Activated naive CD8-positive, alpha-beta T cell treated with anti-CD3 and anti-CD28 coated beads, Interleukin-2, amount 50 U/mL, for 16 hours (primary cell): ENCODE measurements at places on chromosomes 7 and 10.

GRCh38 chr7:111301891-111302290 lies 211.0 kb downstream of the LRRN3 start:
- DNase-seq = no peak

DNA sequence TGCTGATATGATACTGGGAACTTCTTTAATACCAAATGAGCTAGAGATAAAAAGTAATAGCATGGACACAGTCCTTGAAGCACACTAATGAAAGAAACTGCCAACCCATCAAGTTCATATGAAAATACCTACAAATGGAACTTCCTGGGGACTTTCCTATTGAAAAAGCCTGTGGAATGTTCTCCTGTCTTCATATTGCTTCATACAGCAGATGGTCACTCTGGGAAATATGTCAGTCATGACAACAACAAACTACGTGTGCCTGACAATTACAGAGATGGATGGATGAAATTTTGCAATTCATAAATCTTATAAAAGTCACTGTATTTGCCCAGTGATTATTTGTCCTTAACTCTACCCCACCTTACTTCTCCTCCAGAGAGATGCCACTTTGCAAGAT lies 106.6 kb upstream of the COL1A2 start:
- no peak for DNase-seq

DNA sequence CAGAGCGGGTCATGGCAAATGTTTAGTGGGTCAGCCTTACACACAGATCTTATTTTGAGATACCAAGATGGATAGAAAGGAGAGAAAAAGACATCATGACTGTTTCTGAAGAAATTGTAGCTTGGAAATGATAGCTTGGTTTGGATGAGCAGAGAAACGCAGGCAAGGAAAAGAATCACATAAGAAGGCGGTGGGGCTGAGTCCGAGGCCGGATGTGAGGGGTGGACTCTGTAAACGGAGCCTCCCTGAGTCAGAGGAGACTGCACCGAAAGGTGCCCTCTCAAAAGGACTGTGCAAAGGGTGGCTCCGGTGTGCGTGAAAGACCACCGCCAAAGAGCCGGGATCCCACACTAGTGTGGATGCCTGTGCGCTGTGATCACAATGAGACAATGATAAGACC lies 53.7 kb downstream of the ADARB2 start:
- no peak for DNase-seq

DNA sequence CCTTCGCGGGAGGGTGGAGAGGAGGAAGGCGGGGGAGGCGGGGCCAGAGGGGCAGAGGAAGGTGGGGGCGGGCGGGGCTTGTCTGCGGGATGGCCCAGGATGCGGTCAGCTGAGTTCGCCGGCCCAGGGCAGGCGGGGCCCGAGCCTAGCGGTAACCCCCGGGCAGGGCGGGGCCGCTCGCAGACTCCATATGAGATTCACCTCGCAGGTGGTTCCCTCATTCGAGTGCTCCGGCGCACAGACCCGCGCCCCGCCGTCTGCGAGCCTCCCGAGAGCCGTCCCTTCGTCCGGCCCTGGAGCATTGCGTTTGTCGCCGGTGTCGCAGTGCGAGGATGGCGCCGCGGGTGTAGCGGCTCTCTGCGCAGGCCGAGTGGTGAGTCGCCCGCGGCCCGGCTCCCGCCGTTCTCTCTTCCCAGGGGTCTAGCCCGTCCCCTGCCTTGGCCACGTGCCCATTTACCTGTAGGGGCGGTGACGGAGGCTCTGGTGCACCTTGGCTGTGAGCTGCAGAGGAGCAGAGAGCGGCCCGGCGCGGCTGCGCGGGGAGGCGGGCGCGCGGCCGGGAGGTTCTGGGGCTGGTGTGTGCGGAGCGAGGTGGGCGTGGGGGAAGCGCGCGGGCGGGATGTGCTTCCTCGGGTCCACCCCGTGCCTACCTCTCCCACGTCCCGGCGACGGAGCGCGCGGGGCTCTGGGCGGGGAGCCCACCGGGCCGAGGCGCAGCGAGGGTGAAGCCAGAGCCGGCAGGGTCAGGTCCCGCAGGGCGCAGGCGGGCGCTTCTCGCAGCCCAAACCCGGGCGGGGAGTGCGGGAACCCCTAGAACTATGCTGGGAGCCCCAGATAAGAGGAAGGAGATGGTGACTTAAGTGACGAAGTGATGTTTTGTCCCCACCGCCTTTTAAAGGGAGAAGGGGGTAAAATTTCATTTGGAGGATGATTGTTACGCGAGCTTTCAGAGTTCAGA lies at the start of gene UPP1:
Gene UPP1 (plus strand): TSS at position 220 of the 958 bp plus-strand sequence. CDS start 5,519 bp downstream, outside the sequence.
- DNase-seq = peak; percentile 60

DNA sequence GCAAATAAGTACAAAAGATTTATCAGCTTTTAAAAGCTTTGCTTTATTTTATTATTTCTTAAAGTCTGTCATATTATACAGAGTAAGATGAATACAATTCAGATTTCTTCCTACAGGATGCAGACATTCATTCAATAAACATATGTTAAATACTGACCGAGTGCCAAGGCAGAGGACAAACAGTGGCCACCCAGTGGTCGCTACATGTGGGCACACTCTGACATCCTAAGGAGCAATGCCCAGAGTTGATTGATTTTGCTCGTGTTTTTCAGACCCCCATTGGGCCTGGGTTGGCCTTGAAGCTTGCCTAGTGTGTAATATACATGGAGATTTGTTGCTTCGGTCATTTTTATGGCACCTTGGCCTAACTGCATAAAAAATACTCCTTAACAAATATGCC lies 201.2 kb downstream of the CCDC3 start:
- no peak for DNase-seq

DNA sequence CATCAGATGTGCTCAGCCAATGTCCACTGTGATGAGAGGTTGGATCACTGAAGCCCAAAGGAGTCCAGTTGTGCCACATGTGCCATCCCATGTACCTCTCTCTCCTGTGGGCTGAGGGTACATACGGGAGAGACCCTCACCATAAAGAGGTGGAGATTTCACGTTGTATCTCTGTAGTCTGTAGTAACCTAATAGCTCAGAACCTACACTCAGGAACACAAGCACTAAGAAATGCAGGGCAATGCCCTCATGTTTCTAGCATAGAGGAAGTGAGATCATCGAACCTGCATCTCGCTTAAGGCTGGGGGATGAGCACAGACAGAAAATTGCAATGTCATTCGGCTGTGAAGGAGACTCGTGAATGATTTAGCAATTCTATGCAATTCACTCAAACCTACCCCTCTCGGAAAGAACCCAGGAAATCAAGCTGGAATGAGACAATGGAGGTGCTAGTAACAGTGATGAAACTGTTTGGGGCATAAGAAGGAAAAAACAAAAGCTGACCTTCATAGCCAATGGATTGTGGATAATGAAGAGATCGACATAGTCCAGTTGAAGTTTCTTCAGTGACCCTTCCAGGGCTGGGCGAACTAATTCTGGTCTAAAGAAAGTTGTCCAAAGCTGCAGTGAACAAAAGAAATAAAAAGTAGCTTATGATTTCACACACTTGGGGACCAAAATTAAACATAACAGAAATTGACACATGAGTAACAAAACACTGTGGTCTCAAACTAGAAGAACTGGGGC lies 80.3 kb upstream of the UCN3 start:
- no peak for DNase-seq

DNA sequence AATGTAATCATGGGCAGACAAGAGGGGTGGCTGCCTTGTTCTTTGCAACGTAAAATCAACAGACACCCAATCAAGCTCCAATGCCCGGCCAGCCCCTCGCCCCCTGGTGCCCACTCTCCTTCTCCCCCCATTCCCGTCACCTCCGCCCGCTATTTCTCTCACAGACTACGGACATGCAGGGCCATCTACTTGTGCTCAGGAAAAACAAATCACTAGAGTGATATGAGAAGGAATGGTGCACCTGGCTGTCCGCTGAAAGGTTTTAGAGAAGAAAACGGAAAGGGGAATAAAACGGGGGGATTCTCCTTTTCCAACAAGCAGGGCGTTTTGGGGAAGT lies 396 bp downstream of the GRM8 start:
- DNase-seq = no peak

- no peak for DNase-seq
Measured at GRCh38 chr7:2689951-2690705, 2.1 kb downstream of the AMZ1 start.

GRCh38 chr10:14491811-14492210 lies 161.1 kb upstream of the FRMD4A start:
- DNase-seq = no peak

GRCh38 chr7:108723381-108723814 lies 153.7 kb downstream of the DNAJB9 start:
- DNase-seq = no peak

GRCh38 chr7:151426904-151427704 lies 12.8 kb downstream of the CRYGN start:
- DNase-seq = no peak

DNA sequence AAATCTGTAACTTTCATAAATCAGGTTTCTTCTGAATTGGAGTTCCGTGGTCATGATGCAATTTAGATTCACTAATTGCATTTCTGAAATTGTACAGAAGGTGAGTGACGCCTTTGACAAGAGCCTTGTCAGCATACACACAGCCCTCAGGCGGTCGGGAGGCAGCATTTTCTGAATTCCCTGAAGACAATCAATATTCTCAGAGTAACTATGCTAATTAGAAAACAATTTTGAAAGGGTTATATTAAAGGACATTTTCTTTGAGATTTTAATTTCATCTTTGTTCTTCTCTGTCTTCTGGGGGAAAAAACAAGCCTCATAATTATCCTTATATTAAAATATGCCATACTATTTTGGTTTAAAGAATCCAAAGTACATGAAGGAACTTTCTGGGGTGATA lies 55.2 kb upstream of the SLC26A5 start:
- DNase-seq = no peak

- no peak for DNase-seq
Measured at GRCh38 chr10:48205918-48206317, 68.6 kb downstream of the FRMPD2 start.

DNA sequence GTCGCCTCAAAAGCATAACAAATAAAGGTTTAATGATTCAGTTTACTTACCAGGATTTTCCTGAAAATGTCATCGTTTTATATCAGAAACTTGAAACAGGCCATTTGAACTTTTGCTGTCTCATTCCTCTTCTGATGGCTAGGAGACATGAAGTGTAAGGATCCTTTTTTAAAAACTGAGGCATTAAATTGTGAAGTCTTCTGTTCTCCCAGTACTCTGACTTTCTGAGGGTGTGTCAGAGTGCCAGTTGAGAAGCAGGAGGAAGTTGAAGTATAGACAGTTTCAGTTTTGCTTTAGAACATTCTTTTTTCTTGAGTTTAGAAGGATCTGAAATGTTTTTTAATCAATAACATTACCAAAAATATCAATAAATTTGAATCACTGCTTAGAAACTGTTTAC lies at the start of gene SAMD9L:
Gene SAMD9L (minus strand): TSS at position 242 of the 400 bp plus-strand sequence. CDS start 12,414 bp downstream, outside the sequence.
- no peak for DNase-seq

DNA sequence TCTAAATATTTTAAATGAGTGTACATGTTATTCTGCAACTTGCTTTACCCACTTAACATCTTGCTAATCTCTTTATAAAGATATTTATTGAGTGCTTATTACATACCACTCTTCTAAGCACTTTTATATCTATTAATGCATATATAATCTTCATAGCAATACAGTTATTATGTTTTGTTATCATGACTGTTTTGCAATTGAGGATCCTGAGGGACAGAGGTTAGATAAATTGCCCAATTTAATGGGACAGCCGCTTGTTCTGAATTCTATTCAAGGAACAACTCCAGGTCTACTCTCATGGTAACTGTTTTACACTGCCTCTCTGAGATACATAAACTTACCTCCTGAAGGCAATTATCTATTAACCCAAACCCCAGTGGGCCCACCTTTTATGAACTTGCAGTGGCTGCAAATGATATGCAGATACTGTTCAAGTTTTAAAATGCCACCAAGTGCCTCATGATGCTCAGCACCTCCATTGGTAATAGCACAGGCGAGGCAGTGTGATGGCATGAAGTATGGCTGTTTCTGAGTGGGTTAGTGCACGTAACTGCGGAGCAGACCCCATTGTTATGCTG lies 60.5 kb downstream of the PON1 start:
- DNase-seq = no peak

DNA sequence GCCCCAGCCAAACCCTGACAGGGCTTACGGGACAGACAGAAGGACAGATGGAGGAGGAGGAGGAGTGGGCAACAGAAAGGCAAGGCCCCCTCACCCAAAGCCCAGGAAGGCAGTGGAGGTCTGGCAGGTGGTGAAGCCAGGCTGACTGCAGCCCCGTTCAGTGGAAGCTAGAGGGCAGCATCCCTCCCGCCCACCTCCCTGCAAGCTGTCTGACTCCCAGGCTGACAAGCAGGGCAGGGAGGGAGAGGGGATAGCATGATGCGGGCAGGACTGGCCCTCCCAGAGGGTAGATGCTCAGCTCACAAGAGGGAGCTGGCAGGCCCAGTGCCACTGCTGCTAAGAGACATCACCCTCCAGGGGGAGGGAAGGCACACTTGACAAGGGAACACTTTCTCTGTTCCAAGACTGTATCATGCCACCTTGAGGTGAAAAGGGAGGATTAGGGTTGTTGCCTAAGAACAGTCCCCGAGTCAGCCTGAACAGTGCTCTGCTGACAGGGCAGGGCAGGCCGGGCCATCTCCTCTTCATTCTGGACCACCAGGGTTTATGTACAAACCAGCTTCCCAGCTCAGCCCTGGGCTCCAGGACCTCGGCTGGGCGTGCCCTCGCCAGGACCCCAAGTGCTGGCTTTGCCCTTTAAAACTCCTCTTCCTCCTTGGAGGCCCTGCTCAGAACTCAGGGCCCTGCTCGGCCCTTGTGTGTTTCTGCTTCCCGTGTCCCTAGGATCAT lies 61.8 kb downstream of the RASGEF1A start:
- DNase-seq = no peak

DNA sequence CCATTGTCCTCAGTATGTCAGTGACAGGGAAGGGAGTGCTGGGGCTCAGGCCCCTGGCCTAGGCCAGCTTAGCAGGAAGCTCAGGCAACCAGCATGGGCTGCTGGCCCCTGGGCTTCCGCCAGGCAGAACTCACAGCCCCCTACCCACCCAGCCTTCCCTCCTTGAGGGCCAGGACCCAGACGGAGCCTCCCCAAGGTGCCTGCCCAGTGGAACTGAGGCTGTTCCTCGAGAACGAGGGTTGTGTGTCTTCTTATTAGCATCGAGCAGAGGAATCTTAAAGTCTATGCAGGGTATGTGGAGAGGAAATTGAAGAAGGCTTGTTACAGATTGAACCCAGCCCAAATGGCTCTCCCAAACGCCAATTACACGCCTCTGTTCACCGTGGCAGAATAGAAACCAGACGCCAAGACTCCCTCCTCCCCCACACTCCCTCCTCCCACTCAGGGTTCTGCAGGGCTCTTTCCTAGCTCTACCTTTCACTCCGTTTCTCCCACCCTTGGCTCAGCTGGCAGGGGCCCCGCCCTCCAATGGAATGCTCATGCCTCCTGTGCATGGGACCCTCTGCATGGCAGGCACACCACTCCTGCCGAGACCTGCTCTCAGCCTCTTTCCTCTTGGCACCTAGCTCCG lies 134.4 kb downstream of the ZMIZ1 start:
- no peak for DNase-seq

- DNase-seq = no peak
Measured at GRCh38 chr10:89651916-89652573, 7.0 kb upstream of the PANK1 start.

- DNase-seq = no peak
Measured at GRCh38 chr10:11407939-11408338, 203.5 kb downstream of the USP6NL start.
